Thyroid gland (tissue), 4 donors: ENCODE measurements at places on chromosomes 3 and 15.
A peak's percentile ranks its signal among the peaks of the same experiment; 100 is the strongest.

- DNase-seq, result no peak
Measured at GRCh38 chr3:112456147-112456546, 43.1 kb downstream of the BTLA start.

DNA sequence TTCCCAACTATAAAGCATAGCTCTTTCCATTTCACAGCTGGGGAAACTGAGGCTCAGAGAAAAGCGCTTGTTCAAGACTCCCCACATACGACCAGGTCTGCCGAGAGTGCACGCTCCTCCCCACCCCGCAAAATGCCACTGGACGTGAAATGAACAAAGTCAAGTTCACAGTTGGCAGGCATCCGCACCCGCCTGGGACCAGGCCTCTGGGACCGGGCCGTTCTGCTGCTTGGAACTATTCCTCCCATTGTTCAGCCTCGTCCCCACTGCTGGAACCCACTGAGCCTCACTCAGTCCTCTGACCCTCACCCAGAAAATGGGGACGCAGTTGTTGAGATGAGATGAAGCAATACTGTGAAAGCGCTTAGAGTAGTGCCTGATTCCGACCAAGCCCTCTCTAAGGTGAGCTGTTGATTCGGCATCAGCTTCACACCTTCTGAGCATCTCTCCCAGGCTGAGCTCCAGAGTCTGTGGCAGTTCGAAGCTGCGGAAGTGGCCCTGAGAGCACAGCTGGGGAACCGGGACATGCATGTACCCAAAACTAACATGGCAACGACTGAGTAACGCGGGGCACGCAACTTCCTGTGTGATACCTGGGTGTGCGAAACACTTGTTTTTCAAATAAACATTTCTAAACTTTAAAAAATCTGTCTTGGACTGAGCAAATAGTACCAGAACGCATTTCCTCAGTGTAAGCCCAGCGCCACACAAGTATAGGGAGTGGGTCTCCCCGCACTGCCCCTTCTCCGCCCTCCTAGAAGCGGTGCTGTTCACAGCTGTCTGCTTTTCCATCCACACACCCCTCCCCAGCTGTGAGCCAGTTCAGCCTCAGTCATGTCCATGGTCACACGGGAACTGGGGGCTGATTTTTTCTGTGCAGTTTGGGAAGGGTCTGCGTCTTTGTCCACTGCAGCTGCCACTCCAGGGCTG, 93.4 kb downstream of the CHSY1 start:
- DNase-seq, result no peak

GRCh38 chr15:71801935-71802655, 8.3 kb upstream of the NR2E3 start:
- no peak for DNase-seq

DNA sequence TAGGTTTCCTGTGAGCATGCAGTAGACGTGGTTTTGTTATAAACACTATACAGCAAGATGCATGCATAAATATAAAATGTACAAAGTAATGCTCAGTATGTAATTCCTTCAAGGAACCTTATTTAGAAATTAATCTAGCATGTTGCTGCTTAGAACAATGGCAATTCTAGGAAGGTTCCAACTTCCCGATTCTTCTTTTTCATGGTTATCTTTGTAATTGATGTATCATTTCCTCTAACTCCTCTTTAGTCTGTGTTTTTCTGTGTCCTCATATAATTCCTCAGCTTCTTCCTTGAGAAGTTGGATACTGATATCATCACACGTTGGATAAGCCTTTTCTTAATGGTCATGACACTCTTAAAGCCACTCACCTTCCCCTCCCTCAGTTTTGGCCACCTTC, 3.5 kb downstream of the TSEN2 start:
- no peak for DNase-seq

DNA sequence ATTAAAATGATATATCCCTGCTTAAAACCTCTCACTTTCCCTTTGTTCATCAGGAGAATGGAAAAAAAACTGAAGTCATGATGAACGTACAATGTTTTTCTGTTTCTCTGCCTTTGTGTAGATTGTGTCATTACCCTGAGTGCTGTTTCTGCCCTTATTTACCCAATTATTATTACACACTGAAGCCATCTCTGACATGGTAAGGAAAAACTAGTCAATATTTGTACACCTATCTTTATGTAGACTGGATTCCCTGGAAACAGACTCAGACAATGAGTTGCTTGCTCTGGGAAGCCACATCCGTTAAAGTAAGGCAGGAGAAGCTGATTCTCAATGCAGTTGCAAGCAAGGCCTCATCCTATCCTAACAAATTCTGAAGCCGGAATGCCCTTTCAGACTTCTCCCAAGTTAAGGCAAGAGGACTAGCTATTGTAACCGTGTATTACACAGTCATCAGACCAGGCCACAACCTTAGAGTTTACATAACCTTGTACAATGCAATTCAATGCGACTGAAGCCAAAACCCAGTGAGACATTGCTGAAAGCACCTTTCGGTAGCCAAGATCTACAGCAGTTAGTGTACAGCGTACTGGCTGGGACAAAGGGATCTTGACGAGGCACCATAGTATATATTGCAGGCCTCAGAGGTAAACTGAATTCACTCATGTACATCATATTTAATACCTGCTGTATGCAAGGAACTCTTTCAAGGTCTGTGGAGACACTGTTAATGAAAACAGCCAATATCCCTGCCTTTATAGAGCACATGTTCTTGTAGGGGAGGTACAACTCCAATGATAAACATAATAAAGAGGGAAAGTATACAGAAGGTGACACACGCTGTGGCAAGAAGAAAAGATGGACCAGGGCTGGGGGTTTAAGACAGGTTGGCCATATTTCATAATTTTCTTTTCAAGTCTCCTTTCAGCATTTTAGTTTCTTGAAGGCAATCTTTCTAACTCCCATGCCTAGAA, 1040.8 kb upstream of the SEMA6D start:
- no peak for DNase-seq

DNA sequence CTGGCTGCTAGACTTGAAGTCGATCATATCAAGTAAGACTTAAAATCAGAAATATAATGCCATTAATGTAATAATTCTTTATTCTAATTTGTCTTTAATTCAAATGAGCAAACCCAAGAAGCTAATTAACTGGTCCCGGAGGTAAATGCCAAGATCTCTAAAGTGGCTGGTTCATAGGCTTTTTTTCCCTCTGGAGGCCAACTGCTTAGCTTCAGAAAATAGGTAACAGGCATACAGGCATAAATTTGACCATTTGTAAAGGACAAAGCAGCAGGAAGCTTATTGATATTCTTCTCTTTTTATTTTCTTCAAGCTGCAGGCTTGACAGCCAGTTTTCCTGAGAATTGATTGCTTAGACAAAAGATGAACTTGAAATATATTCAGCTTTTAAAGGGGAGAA, 158.6 kb upstream of the RAP2B start:
- DNase-seq, result no peak

- no peak for DNase-seq
Measured at GRCh38 chr15:52670087-52670486, 9.1 kb downstream of the ATOSA start.

- no peak for DNase-seq
Measured at GRCh38 chr15:48052946-48053345, 67.8 kb upstream of the SLC24A5 start.

DNA sequence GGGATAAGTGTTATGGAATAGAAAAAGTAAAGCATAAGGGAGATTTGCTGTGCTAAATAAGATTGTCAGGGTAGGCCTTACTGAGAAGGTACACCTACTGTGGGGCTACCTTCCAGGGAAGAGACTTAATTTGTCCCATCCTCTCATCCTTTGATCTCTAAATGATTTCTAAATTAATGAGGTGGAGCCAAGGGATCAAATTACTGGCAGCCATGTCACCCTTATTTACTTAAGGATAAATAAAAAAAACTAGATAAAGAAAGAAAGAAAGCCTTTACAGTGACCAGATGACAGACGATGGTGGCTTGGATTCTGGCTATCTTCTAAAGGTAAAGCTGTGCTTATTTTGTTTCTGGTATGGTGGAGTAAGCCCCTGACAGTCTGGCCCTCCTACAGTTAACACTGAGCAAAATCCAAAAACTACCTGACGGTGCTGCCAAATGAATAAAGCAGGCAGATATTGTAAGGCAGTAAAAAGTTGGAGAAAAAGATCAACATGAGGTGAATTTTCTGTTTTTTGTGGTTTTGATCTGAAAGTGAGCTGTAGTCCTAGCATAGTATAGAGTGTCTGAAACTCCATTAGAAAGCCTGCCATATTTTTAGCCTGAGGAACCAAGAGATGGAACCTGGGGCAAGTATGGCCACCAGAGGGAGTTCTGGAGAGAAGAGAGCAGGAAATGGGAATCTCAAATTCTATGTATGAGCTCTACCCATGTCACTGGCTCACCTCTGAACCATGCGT, 285.1 kb upstream of the MANF start:
- peak; percentile 43 for DNase-seq

DNA sequence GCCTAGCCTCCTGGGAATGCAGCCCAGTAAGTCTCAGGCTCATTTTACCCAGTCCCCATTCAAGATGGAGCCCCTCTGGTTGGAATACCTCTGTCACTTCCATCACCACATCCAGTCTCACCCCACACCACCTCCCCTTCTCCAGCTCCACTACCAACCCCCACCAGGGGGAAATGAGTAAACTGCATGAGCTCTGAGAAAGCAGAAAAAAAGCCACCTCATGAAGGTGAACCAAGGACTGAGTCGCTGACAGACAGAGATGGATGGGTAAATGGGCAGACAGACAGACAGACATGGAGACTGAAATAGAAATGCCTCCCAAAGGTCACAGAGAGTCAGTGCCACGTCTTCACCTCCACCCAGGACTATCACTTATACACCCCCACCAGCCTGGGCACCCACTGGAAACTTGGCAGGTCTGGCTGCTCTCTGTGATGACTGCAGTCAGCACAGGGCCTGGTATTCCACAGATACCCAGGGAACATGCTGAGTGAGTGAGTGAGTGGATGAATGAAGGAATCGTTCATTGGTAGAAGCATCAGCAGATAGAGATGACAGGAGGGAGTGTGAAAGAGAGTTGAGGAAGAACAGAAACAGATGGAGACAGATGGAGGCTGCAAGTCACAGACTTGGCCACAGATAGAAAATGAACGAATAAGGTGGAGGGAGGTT, 4.9 kb upstream of the LOXL1 start:
- no peak for DNase-seq

- DNase-seq, result no peak
Measured at GRCh38 chr3:136891934-136892855, 30.2 kb downstream of the NCK1 start.

- DNase-seq, result peak; percentile 32
Measured at GRCh38 chr3:129936757-129937156, 37.8 kb upstream of the TRH start.

- no peak for DNase-seq
Measured at GRCh38 chr3:46717447-46718231, at the start of gene PRSS50. Gene PRSS50, minus strand, starts transcription at chr3:46717869. Its CDS starts 45 bp downstream, at chr3:46717824.

GRCh38 chr3:181623924-181624694, 87.6 kb upstream of the SOX2 start:
- peak; percentile 32 for DNase-seq

- DNase-seq, result no peak
Measured at GRCh38 chr15:64901914-64902313, 9.8 kb upstream of the ANKDD1A start.

- peak; percentile 16 for DNase-seq
Measured at GRCh38 chr3:99753268-99753975, 64.2 kb upstream of the CMSS1 start.

GRCh38 chr3:154507727-154508126, 77.7 kb upstream of the GPR149 start:
- DNase-seq, result no peak

- no peak for DNase-seq
Measured at GRCh38 chr3:50930371-50931208, 255.9 kb downstream of the DOCK3 start.

GRCh38 chr15:51818150-51818549, 11.3 kb upstream of the TMOD3 start:
- DNase-seq, result no peak

- no peak for DNase-seq
Measured at GRCh38 chr3:72597756-72598195, 250.5 kb downstream of the SHQ1 start.

DNA sequence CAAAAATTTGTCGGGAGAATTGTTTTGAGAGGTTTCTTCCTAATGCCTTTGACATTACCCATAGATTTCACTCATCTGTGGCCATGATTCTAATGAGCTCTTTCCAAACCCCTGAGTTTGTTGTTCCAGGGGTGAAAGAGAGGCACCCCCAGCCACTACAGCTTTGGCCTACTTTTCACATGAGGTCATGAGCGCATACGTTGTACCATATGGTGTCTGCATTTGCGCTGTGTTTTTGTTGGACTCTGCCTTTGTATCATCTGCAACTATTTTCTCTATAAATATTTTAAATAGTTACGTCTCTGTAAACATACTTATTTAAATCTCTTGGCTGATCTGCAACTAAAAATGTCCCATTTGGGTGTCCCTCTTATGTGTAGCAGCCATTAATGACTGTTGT, 107.9 kb downstream of the LRTM1 start:
- no peak for DNase-seq

GRCh38 chr3:134282659-134283047, 32.0 kb upstream of the RYK start:
- DNase-seq, result peak; percentile 96

GRCh38 chr15:45892182-45892581, 257.4 kb downstream of the SQOR start:
- DNase-seq, result no peak

DNA sequence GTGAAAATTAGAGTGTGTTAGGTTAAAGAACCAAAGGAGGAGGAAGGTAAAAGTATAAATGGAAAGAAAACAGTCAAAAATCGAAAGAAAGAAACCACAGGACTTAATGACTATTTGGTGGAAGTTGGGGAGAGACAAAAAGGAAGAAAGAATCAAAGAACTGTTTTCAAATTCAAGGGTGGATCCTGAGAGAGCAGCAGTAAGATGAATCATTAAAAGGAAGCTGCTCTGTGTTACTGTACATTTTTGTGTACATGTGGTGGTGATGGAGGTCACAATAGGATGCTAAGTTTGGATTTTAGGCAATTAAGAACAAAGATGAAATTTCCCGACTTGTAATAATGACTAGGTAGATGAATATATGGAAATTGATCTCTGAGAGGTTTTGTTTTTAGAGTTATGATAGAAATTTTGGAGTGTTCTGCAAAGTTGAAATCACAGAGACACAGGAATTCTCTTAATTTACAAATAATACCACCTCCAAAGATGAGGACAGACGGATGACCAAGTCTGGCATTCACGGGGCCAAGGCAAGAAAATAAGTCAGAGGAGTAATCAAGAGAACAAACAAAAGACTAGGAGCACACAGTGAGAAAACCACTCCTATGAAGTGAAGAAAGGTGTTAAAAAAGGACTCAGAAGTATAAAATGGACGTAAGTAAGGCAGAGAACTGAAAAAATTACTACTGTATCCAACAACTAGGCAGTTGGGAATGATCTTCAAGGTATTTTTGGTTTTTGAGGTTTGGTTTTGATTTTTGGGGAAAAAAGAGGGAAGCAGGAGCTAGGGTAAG, 7.1 kb downstream of the DHX36 start:
- no peak for DNase-seq

GRCh38 chr3:191768421-191768820, 307.5 kb downstream of the PYDC2 start:
- DNase-seq, result no peak

DNA sequence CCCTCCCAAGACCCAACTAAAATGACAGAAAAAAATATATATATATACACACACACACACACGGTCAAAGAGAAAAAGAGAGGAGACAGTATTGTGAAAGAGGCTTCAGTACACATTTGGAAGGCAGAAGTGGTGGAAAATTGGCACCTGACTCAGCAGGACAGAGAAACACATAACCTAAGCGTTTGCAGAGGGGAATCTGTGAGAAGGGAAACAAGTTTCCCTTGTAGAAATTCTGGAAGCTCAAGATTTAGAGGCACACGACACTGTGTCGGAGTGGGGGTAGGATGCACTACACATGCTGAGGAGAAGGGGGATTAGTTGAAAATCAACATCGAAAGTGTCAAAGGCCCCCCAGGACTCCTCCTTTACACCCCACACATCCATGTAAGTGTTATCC, 53.1 kb downstream of the PAK2 start:
- DNase-seq, result no peak

- no peak for DNase-seq
Measured at GRCh38 chr3:195003006-195003892, 267.7 kb downstream of the XXYLT1 start.
